ENCODE measurements at places on chromosomes 3 and 15.

DNA sequence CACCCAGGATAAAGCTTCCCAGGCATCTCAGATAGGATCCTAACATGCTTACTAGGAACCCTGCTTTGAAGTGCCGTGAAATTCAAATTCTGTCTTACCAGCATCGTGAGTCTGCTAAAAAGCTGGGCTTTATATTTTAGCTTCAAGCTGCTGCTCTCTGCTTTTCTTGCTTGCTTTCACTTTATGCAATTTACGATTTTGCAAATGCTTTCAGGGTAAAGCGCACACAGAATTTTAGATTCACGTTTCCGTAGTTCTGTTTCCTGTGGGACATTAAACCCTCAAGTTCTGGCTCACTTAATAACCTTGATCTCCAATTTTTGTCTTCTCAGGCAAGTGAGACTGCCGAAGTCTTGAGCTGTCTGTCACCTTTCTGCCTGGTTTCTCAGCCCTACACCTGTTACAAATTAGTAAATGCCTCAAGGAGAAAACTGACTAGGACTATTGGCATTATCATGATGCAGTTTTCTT lies 170.5 kb upstream of the TGFBR2 start:
- no peak for DNase-seq

DNA sequence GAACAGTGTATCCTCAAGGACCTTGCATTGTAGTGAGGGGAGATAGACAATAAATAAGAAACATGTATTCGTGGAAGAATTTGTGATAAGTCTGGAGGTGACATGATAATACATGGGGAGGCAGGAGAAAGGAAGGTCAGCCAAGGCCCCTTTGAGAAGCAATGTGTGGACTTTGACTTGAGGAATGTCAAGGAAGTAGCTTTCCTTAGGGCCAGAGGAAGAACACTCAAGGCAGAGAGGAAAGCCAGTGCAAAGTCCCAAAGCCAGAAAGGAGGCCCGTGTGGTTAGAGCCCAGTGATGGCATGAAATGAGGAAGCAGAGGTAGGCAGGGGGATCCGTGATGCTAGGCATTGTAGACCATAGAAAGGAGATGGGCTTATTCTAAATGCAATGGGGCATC lies 192.2 kb downstream of the NR1D2 start:
- no peak for DNase-seq

DNA sequence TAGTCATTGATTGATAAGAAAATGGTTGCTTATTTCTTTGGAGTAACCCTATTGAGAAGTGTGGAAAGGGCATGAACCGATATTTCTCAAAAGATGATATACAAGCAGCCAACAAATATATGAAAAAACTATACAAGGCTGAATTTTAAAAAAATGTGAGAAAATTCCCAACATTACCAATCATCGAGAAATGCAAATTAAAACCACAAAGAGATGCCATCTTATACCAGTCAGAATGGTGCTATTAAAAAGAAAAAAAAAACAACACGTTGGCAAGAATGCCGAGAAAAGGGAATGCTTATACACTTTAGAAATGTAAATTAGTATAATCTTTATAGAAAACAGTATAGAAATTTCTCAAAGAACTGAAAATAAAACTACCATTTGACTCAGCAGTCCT lies 77.7 kb upstream of the ROBO1 start:
- DNase-seq, result no peak

- no peak for DNase-seq
Measured at GRCh38 chr3:54632834-54633233, 295.0 kb downstream of the LRTM1 start.

- DNase-seq, result no peak
Measured at GRCh38 chr3:143764840-143765239, 83.4 kb downstream of the SLC9A9 start.

DNA sequence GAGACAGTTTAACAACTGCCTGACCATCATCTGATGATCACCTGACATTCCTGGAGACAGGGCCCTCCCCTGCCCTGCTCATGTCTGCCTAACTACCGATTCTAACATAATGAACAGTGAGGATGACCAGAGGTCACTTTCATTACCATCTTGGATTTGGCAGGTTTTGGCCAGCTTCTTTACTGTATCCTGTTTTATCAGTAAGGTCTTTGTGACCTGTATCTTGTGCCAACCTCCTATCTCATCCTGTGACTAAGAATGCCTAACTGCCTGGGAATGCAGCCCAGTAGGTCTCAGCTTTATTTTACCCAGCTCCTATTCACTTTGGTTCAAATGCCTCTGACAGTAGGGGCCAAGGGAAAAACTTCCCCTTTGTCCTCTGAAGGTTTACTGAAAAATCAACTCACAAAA lies 40.2 kb downstream of the METTL6 start:
- DNase-seq, result no peak

DNA sequence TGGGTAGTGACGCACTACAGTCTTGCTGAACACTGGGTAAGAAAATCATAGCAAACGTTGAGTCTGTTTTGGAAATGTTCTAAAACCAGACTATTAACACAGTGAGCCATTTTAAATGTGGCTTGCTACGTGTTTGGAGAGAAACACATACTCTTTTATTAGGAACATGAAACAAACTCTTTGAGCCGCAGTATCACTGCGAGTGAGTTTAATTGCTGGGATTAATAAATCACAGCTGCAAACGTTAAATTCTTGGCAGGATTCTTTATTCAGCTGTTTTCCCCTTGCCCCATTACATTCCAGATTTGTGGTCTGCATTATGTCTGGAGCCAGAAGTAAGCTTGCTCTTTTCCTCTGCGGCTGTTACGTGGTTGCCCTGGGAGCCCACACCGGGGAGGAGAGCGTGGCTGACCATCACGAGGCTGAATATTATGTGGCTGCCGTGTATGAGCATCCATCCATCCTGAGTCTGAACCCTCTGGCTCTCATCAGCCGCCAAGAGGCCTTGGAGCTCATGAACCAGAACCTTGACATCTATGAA lies 33.6 kb downstream of the BTD start:
- no peak for DNase-seq

DNA sequence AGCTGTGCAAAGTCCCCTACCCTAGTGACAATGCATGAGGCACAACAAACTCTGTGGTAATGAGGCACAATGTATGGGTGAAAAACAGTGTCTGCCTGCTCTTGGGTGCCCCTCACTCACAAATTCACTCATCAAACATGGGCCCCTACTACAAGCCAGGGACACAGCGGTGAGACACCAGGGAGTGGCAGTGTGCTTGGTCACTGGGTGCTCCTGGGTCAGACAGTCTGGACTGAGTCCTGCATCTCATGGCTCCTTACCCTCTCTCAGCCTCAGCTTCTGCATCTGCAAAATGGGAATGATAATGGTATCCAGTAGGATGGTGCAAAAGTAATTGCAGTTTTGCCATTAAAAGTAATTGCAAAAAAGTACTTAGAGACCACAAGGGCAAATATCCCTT lies 184.7 kb downstream of the MEGF11 start:
- DNase-seq, result no peak

DNA sequence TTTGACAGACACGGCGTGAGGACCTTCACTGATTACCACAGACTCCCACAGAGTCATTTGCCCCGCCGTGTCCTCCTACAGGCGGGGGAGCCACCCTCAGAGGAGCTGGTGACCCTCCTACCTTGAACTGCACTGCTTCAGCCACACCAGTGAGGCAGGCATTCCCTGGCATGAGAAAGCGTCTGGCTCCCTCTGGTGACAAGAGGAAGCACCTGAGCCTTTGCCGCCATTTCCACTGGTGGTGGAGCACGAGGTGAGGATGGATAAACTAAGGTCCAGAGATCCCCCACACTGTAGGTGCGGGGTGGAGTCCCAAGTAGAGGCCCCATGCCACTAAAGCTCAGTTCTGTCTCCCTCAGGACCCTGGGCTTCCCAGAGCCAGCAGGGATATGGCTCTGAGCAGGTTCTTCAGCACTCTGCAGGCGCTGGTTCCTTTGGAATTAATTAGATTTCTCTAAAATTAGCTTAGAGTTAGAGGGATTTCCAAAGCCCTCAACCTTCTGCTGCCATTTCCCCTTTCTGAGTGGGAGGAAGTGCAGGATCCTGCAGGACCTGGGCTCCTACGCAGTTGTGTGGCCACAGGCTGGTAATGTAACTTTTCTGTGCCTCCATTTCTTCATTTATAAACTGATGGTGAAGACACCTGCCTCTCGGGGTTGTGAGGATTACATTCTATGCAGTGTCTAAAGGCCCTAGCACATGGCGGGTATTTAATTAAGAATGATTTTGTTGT lies 224.0 kb downstream of the SLCO3A1 start:
- DNase-seq, result peak; percentile 85

- no peak for DNase-seq
Measured at GRCh38 chr3:20462723-20463122, 276.7 kb upstream of the SGO1 start.

DNA sequence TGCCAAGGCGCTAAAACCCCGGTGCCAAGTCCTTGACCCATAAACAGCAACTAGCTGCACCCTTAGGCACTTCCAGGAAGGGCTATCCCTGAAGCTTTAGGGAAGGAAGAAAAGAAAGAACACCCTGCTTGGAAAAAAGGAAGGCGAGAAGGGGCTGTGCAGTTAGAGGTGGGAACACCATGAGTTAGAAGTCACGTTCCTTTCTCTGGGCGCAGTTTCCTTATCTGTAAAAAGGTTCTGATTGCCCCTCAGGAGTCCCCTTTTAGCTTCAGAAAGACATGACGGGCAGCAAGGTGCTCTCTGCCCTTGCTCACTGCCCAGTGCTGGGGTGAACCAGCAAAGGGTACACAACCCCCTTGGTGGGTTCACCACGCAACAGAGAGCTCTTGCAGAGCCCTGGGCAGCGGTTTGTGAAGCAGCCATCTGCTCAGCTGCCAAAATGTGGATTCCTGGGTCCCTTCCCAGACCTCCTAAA lies 798 bp downstream of the GCHFR start:
- no peak for DNase-seq

All from BE2C (cell line).